LNCaP clone FGC (cell line): ENCODE measurements at places on chromosomes 3 and 15.

DNA sequence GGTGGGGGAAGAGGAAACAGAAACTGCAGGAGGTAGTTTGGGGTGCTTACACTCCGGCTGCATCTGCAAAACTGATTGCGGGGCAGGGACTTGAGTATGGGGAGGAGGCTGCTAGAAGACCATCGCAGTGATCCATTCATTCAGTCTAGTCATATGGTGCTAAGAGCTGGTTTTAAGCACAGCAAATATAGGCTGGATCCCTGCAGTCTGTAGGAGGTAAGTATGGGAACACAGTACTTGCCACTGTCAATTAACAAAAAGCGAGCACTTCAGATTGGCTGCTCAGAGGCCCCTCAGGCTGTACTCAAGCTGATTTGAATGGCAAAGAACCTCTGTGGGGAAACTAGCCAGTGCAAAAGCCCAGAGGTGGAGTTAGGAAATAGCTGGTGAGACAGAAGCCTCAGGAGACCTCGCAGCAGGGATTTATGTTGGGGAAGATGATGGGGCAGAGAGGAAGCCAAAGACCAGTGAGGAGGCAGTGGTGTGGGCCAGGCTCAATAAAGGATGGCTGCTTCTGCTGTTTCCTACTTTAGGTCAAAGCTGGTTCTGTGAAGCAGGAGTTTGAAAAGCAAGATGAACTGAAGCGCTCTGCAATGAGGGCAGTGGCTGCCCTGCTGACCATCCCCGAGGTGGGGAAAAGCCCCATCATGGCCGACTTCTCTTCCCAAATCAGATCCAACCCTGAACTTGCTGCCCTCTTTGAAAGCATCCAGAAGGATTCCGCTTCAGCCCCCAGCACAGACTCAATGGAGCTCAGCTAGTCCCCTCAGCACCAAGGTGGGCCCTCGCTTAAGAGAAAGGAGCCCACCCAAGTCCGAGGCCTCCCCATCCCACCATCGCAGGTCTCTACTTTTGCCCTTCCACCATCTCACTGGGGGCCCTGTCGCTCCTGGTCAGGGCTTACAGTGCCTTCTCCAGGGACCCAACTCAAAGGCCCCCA is 7.9 kb downstream of the RPL32 start:
- no peak for DNase-seq

DNA sequence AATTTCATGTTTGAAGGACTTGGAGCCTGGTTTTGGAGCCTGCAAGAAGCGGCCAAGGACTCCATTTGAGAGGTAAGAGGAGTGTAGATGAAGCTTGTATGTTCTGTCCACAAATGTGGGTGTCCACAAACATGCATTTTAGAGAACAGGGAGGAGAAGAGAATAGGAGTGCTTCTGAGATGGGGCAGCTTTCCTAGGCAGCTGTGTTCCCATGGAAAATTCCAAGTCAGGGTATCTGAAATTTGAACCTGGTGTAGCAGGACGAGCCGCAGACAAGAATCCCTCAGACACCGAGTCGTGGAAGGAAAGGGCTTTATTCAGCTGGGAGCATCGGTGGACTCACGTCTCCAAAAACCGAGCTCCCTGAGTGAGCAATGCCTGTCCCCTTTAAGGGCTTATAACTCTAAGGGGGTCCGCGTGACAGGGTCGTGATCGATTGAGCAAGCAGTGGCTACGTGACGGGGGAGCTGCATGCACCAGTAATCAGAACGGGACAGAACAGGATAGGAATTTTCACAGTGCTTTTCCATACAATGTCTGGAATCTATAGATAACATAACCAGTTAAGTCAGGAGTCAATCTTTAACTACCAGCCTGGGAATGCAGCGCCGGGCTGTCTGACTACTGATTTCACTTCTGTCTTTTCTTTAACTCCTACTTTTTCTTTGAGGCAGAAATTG is 71.4 kb upstream of the WDR72 start:
- DNase-seq: no peak

DNA sequence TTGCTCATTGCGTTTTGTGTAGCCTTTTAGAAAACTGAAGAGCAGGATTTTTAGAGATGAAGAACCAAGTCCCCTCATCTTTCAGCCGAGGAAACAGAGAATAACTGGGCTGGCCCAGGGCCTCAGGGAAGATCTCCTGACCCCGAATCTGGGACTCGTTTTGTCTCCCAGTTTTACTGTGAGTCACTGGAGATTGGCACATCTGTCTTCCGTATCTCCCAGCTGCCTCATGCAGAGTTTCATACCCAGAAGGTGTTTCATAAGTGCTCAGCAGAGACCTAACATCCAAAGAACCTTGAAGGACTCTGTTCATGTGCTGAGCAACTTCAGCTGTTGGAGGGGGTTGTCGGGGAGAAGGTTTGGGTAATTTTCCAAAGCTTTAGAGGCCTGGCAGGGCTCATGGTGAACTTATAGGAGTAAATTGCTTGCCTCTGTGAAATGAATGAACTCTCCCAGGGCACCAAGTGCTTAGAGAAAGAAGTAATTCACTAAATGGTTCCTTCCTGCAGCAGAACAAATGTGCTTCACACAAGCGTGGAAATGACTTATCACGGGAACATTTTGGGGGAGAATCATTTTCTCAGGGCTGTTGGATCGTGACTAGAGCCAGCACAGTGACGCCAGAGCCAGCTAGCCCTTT is 121.4 kb downstream of the FAM43A start:
- no peak for DNase-seq

DNA sequence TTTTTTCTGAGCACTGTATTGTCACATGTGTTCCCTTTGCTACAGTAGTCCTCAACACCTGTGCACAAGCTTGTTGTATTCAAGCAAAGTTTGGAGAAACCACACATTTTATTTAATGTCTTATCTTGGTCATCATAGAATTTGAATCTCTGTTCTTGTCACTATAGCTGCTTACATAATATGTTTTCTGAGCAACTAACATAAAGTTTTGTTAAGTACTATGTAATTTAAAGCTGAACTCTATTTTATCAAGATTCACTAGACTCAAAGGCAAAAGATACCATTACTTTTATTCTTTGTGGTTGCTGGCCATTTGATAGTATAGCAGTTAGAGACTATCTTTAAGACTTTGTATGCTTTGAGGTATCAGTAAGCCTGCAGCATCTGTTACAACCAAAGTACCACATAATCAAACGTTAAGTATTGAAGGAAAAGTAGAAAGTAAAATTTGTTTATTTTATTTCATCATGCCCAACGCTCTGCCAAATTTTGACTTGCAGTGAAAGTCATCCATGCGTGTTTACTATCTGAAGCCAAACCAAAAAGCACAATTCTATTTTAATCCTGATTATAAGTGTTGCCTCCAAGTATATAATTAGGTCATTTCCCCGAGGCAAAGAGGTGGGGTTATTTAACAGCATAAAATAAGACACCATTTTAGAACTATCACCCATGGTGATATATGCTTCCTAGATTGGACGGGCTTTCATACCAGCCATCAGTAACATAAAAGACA is 10.3 kb upstream of the ABHD10 start:
- no peak for DNase-seq

DNA sequence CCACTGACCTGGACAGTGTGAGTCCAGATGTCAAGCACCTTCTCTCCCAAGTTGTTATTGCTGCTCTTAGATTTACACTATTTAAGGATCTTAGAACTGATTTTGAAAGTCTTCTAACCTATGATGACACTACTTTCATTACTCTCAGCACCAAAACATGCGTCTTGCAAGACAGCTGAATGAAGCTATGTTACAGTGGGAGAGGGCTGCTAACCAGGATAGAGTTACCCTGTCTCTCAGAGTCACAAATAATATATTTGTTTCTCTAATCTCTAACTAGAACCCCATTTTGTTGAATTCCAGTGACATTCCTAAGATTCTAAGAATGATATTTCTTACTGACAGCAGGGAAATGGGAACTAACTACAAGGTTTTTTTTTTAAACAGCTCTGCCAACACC is 455.5 kb downstream of the MAGI1 start:
- no peak for DNase-seq

DNA sequence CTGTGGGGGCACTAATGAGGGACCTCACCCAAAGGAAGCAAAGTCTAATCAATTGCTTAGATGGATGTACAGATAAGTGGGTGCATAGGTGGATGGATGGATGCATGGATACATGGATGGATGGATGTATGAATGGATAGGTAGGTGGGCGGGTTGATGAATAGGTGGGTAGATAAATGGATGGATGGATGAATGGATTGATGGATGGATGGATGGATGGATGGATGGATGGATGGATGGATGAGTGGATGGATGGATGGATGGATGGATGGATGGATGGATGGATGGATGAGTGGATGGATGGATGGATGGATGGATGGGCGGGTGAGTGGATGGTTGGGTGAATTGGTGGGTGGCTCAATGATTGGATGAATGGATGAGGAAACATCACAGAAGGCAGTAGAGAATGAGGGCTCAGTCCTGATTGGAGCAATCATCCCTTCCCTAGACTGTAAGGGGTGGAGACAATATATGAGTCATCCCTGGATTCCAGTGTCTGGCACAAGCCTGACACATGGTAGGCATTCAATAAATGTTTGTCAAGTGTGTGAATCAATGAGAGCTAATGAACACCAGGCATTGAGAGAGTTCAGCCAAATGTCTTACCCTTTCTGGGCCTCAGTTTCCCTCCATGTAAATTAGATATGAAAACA is 40.4 kb upstream of the PXYLP1 start:
- DNase-seq: no peak

GRCh38 chr3:99731499-99731898 is 86.2 kb upstream of the CMSS1 start:
- no peak for DNase-seq

DNA sequence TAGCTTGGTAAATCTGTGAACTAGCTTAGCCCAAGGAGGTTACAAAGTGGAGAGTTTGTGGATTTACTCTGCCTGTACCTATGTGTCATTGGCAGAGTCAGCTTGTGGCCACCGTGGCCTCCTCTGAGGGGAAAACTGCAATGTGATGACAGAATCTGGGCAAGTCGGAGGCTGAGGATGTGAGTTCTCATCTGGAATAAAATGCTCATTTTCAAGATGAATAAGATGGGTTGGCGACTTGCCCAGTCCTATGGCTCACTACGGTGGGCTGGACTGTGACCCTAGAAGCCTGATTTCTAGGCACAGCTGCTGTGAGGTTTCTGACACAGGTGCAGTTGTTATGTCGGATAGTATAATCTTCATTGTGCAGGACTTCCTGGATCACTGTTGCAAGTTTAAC is 83.7 kb downstream of the ETV5 start:
- no peak for DNase-seq

GRCh38 chr3:11718637-11719405 is 75.1 kb upstream of the VGLL4 start:
- no peak for DNase-seq

- no peak for DNase-seq
Measured at GRCh38 chr15:100717596-100717995, 115.2 kb downstream of the ASB7 start.

- DNase-seq: no peak
Measured at GRCh38 chr3:178646186-178646862, 110.1 kb downstream of the KCNMB2 start.

GRCh38 chr15:50144341-50145120 is 25.5 kb upstream of the ATP8B4 start:
- no peak for DNase-seq

DNA sequence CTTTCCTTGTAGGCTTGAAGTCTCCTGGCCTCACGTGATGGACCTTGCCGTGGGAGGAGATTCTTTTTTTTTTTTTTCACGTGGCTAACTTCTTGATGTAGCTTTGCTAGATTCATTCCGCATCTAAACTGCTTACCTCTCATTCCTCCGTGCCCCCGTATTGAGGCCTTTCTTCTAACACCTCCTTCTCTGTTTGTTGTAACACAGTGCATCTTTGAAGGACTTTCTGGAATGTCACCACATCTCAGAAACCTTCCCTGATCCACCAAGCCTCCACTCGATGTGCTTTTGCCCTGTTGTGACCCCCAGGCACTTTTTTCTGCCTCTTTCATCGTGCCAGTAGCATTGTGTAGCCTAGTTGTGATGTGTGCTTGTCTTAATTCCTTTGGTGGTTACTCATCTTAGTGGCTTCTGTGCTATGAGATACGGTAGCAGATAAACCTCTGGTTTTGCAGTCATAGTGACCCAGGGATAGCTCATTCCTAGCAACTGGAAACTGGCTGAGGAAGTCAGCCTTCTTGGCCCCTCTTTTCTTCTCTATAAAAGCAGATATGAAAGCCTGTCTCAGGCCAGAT is 1.6 kb upstream of the BNC1 start:
- DNase-seq: no peak

- no peak for DNase-seq
Measured at GRCh38 chr3:32137870-32138269, 31.4 kb downstream of the GPD1L start.

DNA sequence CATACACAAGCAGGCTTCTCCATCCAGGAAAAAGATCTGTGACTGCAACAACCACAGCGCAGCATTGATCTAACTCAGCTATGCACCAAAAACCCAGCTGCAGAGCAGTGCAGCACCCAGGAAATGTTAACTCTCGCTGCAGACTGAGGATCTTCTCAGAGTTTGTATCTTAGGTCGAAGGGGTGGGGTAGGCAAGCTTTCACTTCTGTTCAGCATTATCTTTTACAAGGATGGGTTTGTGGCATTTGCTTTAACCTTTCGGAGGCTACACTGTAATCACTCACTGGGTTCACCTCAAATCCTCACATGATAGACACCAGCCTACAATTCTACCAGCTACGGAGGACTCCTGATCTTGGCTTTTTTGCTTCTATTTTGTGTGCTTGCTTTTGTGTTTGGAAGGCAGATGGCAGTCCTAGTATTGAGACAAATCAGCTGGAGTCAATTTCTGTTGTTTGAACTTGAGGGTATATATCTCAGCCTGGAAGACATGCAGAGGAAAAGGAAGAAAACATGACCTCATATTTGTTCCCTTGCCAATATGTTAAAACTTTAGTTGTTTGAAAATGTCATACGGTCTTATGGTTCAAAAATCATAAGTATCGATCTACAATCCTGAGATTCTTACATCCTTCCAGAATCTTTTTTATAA is 25.2 kb downstream of the LRRK1 start:
- DNase-seq: no peak

- DNase-seq: no peak
Measured at GRCh38 chr3:87309601-87310000, 33.2 kb upstream of the POU1F1 start.

GRCh38 chr3:160747422-160747821 is 8.6 kb upstream of the PPM1L start:
- no peak for DNase-seq

DNA sequence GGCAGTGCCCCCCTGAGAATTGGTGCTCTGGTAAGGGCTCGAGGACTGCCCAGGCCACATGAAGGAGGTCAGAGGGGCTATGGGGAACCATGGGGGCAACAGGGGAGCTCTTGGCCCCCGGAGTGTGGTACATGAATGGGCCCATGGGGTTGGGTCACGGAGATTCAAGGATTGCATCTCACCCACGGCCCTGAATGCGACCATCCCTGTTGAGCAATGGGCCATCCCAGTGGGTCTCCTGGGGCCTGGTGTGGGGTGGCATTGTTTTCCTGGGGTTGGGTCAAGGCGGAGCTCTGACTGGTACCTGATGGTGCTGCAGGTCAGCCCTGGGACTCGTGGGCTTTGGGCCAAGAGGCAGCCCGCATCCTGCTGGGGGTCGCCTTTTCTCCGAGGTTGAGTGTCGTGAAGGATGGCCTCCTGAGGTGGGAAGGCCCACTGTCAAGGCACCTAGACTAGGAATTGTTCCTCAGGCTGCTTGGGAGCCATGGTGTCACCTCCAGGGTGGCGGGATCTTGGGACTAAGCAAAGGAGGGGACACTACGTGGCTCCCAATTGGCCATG is 198.3 kb downstream of the UBE3A start:
- DNase-seq: no peak
